ENCODE measurements at places on chromosomes 2 and 18. TPM values are rescaled to one million over a fixed set of nuclear protein-coding genes. Genes with fewer than 3 reads are reported as not detected.

Gene PLCD4
- 1.8 TPM for total RNA-seq

Gene TEKT4
- total RNA-seq, result not detected

Gene UGT1A10
- total RNA-seq, result 0.83 TPM

Gene TANC1
- 16.3 TPM for total RNA-seq

Gene TMEM247
- not detected for total RNA-seq

Gene TNFAIP6
- total RNA-seq, result 104 TPM

Gene CNTNAP5
- not detected for total RNA-seq

Measured in smooth muscle cell of bladder (primary cell).